Activated naive CD8-positive, alpha-beta T cell treated with anti-CD3 and anti-CD28 coated beads, Interleukin-2, amount 50 U/mL, for 16 hours (primary cell): ENCODE measurements at places on chromosomes 5 and 9.

DNA sequence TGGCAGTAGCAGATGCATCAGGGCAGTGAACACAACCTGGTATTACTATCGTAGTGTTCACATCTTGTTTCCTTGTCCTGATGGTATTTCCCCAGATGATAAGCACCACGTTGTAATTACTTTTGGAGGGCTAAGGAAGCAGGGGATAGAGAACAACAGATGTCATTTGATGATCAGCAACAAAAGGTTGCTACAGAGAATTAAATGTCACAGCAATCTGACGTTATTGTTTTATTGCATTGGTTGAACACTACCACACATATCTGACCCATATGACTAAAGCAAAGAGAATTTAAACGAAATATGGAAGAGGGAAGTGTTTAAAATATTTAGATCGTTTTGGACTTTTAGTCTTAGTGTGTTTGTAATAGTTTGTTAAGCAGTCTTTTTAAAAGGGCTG lies 408.3 kb downstream of the SH3GL2 start:
- no peak for DNase-seq

DNA sequence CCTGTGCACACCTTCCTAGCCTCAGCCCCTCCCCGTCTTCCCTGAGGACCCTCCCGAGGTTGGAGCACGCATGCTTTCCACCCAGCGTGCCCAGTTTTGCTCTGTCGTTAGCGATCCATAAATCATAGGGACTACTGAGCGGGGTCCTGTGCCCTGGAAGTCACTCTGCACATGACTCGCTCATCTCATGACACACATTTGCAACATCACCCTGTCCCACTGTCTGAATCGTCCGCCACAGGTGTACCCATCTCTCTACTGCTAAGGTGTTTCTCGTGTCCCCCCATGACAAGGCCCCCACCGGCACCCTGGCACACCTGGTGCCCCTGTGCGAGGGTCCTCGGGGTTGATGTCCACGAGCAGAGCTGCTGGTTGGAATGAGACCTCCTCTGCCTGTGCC lies 69.0 kb upstream of the BARHL1 start:
- no peak for DNase-seq

DNA sequence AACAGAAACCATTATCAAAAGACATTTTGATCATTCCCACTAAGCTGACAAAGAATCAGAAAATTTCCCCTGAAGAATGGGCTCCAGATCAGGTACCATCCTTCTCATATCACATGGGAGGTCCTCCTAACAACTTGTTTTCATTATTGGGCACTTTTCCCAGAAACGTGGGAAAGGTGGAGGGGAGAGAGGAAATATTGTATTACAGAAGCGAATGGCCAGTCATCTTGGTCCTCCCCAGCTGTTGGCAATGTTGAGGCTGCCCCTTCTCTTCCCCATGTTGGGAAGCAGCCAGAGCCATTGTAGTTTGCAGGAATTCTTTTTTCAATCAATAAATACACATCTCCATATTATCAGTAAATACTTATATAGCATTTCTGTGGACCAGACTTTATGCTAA lies 126.2 kb upstream of the ZNF608 start:
- DNase-seq = no peak

- DNase-seq = no peak
Observed at GRCh38 chr5:39943811-39944210, 519.0 kb upstream of the DAB2 start.

DNA sequence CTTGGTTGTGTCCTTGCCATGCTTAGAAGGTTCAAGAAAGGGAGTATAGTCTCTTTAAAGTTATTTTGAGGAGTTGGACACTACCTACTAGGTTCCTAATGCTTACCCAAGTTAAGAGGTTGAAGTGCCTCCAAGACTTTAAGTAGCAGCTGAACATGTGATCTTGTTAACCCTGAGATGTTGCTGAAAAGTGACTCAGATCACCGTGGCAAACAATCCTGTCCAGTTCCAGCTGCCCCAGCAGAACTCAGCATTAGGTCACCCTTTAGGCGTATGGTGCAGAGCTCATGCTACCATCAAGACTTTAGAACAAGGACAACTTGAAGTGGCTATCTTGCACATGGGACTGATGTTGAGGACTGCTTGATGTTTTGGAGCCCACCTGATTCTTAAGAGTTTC lies 22.5 kb downstream of the ZNF462 start:
- no peak for DNase-seq

DNA sequence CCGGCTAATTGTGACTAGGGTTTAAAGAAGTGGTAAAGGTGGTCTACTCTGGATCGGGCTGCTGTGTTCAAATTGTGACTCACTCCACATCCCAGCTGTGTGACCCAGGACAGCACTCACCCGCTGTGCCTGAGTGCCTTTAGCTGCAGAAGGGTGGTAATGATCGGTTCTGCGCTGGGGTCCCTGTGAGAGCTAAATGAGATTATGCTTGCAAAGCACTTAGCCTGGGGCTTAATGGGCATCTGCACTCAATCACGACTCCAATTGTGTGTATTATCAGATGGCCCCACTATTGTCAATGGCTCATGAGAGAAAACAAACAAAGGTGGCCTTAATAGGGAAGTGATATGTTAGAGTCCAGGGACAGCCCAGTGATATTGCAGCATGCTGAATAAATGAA lies 25.1 kb upstream of the TBC1D2 start:
- DNase-seq = no peak

DNA sequence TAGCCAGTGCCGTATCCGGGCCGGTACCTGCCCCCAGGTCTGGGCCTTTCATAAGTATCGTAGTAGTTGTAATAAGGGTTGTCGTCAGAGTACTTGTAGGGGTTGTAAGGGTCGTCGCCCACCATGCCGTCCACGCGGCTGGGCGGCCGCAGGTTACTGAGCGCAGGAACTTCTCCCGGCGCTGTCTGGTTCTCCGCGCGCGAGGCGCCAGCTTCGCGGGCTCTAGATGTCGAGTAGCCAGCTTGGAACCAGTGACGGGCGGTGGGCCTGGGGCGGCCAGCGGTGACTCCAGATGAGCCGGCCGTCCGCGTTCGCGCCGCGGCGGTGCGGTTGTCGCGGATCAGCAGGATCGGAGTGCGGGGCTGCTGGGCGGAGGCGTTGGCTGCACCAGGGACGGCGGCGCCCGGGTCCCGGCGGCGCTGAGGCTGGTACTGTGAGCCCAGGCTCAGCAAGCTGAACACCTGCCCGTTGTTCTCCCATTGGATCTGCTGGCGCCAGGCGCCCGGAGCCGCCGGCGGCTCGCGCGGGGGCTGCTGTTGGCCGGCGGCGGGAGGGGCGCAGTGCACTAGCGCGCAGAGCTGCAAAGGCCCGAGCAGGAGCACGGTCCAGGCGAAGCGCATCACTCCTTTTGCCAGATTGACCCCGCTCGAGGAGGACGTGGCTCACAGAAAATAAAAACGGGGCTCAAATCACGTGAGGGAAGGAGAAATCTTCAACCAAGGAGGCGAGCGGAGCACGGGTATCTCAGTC lies 518 bp downstream of the LOX start:
- no peak for DNase-seq

DNA sequence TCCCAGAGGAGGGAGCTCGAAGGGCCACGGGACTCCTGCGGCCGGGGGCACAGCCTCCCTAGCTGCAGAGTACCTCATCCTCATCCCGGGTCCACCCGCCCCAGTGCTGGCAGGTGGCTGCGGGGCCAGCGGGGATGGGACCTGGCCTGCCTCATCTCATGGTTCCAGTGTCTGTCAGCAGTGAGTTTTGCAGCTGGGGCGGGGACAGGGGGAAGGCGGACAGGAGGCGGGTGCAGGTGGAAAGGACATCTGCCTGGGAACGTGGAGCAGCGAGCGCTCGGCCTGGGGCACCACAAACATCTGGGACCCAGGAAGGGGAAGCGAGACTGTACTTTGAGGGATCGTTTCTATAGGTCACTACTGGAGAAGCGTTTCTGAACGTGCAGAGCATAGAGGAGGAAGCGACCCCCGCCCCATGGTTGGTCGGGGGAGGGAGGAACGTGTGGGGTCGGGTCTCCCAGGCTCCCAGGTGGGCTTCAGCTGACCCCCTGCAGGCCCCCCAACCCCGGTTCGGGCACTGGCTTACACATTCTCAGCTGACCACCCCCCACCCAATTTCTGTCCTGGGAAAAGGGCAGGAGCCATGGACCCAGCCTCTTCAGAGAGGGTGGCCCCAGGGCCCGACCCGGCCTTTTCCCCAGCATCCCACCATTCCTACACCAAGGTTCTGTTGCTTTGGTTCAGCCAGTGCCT lies 56.5 kb upstream of the NOTCH1 start:
- no peak for DNase-seq

DNA sequence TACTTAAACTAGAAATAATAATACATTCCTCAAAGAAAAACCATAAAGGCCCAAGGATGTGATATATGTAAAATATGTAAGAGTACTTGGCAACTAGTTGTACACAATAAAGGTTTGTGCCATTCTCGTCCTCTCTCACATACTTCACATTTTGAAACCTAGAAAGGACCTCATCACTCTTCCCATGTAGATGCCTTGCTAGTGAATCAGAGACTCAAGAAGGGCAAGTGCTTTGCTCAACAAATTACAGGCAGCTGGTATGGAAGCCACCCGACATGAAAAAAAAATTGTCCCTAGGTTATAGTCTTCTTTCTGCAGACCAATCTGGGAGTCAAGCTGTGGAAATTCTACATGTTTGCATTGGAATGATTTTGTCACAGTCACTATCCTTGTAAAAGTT lies 31.7 kb downstream of the ADRB2 start:
- DNase-seq = no peak

DNA sequence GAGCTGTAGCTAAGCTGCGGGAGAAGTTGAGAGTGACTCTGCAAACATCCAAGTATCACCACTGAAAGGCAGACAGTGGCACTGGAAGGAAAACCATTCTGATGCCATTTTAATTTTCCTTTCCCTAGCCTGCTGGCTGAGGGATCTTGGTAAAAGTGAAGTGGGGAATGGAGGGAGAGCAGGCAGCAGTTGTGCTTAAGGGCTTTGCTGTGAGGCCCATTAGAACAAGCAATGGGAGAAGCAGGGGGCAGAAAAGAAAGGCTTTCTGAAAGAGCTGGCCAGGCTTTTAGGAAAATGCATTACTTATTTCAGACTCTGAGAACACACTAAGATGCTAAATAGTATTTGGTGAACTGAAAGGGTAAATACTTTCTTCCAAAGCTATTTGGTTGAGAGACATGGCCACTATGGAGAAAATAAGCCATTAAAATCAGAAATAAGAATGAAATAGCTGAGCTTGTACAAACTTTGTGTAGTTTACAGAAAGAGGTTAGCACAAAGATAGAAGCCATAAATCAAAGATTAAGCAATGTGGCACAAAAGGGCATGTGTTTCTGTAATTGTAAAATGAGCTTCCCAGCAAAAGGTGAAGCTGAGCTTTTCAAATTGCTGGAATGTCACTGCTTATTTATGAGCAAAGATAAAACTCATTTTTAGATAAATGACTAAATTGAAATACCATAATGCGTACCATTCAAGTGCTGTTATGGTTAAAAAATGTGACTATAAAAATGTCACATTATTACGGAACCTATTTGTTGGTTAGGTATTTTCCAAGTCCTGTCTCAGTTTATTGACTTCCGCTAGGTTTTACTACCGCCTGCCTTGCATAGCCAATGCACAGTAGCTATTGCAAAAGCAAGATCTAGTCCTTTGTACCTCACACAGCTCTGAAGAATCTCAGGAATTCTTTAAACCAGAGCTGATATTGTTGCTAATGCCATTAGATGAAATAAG lies 20.8 kb downstream of the SNCAIP start:
- no peak for DNase-seq

DNA sequence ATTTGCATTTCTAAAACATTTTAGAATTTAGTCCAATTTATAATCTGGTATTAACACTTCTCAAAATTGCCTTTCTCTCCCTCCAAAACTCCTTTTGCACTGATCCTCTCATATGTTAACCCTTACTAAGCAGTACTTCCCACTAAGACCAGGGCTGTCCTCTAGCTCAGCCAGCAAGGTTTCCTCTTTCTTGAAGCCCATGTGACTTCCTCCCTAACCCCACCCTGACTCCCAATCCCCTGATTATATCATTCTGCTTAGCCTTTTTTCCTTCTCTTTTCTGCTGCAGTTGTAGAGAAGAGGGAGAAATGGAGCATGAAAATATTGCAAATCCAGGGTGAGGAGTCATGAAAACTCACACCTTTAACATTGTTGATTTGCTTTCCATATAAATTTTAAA lies 241.7 kb downstream of the MCTP1 start:
- DNase-seq = no peak

- DNase-seq = no peak
Observed at GRCh38 chr9:131677049-131677443, 62.8 kb downstream of the RAPGEF1 start.

DNA sequence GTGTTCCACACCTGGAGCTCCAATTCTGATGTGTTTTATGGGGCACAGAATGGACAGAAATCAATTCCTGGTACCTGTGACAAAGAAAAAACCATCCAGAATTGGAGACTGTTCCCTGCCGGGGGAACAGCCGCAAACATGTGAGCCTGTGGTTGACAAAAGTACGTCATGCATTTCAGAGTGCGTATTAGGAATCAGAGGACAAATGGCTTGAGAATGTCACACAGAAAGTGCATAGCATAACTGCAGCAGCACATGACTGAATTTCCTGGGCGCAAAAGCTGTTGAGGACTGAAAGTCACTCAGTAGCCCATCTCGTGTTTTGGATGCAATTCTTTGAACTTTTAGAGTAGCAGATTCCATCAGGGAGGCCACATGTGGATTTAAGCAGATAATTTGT lies 85.1 kb downstream of the TRIO start:
- no peak for DNase-seq

- no peak for DNase-seq
Observed at GRCh38 chr5:1295650-1296037, 776 bp upstream of the TERT start.

DNA sequence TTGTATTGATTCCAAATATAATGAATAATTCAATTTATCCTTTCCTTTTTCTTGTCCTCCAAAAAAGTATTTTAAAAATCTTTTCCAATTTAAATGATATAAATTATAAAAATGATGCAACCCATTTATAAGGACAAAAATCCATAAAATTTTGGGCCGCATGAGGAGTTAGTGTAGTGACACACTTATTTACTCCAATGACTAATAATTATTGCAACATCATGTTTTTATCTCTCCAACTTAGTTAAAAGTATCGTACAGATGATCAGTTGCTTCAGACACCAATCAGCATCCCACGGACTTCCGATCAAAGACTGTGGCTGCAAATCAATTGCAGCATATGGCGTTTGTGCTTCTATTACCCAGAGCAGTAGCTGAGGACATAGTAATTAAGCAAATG lies 58.6 kb downstream of the HTR4 start:
- no peak for DNase-seq

DNA sequence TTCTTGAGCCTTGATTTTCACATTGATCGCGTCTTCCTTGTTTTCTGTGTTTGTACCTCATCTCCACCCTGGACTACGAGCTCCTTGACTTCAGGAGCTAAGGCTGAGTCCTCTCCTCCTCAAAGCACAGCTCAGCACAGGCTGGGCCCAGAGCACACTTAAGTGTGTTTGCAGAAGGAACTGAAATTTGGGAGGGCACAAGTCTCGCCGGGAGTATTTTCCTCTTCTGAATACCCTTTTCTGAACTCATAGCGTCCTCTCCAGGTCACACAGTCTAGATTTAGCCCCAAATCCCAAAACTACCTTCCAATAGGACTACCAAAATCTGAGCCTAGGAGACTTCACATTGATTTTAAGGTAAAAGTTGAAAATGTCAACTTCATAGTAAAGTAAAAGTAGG lies 41.6 kb downstream of the TSTD2 start:
- DNase-seq = no peak
